ENCODE measurements at places on chromosomes 7 and 10. TPM values are rescaled to one million over a fixed set of nuclear protein-coding genes. Genes with fewer than 3 reads are reported as not detected.

RNF133 gene
- not detected for total RNA-seq

ARHGEF35 gene
- total RNA-seq: 0.23 TPM

ADAM12 gene
- 6.3 TPM for total RNA-seq

WNT16 gene
- total RNA-seq: not detected

PTPRN2 gene
- total RNA-seq: 0.91 TPM

SORCS3 gene
- total RNA-seq: not detected

DENND2A gene
- 0.40 TPM for total RNA-seq

NEUROG3 gene
- total RNA-seq: not detected

PPP1R3A gene
- not detected for total RNA-seq

RBM20 gene
- 1.1 TPM for total RNA-seq

SLC26A3 gene
- total RNA-seq: not detected

MYL10 gene
- total RNA-seq: not detected

MRC1 gene
- 0.02 TPM for total RNA-seq

CUBN gene
- 0.25 TPM for total RNA-seq

SCIN gene
- 0.70 TPM for total RNA-seq

MALRD1 gene
- not detected for total RNA-seq

VGF gene
- total RNA-seq: 15.1 TPM

TRIM50 gene
- not detected for total RNA-seq

PHKG1 gene
- total RNA-seq: 0.63 TPM

STAG3 gene
- 0.15 TPM for total RNA-seq

PDE6C gene
- total RNA-seq: not detected

GCK gene
- not detected for total RNA-seq

LANCL2 gene
- total RNA-seq: 14.3 TPM

ECHDC3 gene
- total RNA-seq: 9.0 TPM

HYAL4 gene
- not detected for total RNA-seq

CROT gene
- total RNA-seq: 7.3 TPM

VWA2 gene
- not detected for total RNA-seq

CASP2 gene
- total RNA-seq: 30.8 TPM

LFNG gene
- 12.7 TPM for total RNA-seq

SH2D4B gene
- not detected for total RNA-seq

ACHE gene
- 2.1 TPM for total RNA-seq

GRM3 gene
- total RNA-seq: not detected

CFAP69 gene
- total RNA-seq: 3.2 TPM

SPDYE5 gene
- not detected for total RNA-seq
